Cortex of kidney (tissue), 1 donor: ENCODE measurements at places on chromosomes 12 and 14.
A peak's percentile ranks its signal among the peaks of the same experiment; 100 is the strongest.

DNA sequence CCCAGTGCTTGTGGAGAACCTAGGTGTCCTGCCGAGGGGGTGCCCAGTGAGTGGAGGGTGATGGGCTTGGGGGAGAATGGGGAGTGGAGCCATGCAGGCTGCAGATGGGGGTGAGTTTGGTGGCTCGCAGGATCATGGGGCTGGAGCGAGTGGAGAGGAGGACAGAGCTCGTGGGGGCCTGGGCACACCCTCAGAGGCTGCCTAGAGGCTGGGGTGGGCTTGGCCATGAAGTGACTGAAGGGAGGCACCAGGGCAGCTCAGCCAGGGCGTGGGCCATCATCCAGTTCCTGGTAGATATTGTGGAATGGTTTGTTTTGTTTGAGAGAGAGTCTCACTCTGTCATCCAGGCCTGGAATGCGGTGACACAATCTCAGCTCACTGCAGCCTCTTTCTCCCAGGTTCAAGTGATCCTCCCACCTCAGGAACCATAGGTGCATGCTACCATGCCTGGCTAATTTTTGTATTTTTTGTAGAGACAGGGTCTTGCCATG, 43.4 kb upstream of the AMN start:
- no peak for DNase-seq

DNA sequence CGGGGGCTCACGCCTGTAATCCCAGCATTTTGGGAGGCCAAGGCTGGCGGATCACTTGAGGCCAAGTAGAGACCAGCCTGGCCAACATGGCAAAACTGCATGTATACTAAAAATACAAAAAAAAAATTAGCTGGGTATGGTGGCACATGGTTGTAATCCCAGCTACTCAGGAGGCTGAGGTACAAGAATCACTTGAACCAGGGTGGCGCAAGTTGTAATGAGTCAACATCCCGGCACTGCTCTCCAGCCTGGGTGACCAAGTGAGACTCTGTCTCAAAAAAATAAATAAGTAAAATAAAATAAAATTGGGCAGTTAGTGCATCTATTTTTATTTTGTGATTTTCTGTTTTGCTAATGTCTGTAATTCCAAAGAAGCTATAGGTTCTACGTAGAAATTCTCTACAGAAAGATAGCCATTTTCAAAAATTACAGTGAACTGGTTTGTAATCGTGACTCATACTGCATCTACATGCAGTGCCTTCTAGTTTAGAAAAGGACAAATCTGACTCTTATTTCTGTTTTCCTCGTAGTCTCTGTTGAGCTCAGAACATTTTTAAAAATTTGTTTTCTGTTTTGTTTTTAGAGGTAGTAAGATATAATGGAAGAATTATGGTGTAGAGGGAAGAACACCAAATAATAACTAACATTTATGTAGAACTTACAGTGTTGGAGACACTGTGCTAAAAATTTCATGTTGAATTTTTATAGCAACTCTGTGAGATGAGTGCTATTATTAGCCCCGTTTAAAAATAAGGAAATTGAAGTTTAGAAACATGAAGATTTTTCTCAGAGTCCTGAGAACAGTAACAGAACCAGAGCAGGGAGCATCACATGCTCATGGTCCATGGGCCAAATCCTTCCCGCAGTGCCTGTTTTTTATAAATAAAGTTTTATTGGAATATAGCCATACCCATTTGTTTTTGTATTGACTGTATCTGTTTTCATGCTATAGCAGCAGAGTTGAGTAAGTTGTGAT, 201.2 kb downstream of the SYNE2 start:
- no peak for DNase-seq

- no peak for DNase-seq
Observed at GRCh38 chr14:77830692-77831091, 30.8 kb downstream of the ADCK1 start.

GRCh38 chr12:106917503-106917902, 38.2 kb upstream of the TMEM263 start:
- no peak for DNase-seq

DNA sequence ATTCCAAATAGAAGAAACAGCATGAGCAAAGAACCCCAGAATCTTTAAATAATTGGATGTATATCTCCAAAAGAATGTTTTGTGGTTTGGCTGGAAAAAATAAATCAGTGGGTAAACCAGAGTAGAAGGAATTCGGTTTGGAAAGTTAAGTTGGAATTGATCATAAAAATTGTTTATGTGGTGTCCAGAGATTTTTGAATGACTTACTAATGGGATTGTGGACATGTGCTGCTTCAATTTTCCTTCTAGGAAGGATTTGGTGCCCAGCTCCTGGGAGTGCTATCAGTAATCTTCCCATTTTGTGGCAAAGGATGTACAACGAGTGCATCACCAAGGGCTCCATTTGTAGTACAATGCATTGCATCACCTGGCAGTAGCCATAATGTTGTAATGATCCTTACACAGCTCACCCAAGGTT, 224.8 kb downstream of the SLC16A7 start:
- DNase-seq: no peak

DNA sequence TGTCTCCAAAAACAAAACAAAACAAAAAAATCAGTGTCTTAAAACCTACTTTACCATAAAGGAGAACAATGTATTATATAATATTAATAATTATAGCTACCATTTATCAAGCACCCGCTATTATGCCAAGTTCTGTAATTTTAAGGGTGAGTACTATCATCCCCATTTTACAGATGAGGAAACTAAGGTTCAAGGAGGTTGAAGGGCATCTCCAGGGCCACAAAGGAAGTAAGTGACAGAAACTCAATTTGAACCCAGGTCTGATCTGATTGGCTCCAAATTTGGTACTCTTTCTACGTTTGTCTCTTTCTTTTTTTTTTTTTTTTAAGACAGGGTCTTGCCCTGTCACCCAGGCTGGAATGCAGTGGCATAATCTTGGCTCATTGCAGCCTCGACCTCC, 115.4 kb downstream of the BCAT1 start:
- DNase-seq: no peak

DNA sequence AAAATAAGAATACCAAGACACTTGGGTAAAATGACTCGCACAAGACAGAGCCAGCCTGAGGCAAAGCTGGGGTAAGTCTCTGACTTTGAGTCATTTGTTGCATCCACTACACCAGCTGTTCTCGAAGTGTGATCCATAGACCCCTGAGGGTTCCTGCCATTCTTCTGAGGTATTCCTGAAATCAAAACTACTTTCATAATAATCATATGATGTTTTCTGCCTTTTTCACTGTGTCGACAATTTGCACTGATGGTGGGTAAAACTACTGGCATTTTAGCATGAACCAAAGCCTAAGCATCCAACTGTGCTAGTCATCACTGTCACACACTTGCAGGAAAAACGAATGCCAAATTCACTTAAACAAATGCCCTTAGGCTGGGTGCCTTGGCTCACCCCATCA, 135.5 kb upstream of the FUT8 start:
- no peak for DNase-seq

GRCh38 chr12:10722502-10722904, 620 bp downstream of the YBX3 start:
- peak; percentile 7 for DNase-seq

DNA sequence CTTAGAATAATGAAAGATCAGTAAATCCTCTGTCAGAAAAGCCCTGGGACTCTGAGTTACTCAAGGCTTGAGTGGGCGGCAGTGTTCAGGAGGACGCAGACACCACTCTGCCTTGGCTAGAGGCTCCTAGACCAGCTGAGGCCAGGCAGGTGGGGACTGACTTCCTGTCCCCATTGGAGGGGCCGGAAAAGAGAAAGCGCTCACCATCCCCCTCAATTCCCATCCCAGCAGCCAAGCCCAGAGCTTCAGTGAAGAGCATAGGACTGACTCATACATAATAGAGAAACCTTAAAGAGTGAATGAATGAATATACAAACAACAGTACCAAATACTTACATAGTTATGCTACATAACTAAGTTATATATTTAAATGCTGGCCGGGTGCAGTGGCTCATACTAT, 62.0 kb downstream of the PLEKHG7 start:
- no peak for DNase-seq

DNA sequence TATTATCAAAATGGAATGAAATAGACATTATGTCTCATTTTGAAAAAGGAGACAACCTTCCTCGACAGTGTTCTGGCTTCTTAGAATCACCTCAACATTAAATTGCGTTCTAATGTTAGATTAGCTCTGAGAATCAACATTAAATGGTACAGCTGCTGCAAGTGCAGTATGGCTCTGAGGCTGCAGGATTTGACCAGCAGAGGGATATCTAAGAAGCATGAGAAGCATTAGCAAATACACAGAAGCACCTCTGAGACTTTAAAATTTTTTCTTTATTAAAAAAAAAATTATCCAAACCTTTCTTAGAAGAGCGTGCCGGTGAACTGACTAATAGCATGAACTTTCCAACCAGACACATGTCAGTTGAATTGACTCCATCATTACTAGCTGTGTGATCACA, 253.4 kb upstream of the LRIG3 start:
- DNase-seq: no peak

DNA sequence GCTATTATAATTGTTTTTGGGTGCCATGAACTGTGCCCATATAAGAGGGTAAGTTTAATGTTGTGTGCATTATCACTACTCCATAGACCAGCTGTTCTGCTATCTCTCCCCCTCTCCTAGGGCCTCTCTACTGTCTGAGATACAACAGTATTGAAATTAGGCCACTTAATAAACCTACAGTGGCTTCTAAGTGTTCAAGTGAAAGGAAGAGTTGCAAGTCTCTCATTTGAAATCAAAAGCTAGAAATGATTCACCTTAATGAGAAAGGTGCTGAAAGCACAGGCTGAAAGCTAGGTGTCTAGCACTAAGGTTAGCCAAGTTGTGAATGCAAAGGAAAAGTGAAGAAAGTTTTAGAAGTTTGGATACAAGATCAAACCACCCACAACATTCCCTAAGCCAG, 168.0 kb downstream of the SLC16A7 start:
- no peak for DNase-seq

DNA sequence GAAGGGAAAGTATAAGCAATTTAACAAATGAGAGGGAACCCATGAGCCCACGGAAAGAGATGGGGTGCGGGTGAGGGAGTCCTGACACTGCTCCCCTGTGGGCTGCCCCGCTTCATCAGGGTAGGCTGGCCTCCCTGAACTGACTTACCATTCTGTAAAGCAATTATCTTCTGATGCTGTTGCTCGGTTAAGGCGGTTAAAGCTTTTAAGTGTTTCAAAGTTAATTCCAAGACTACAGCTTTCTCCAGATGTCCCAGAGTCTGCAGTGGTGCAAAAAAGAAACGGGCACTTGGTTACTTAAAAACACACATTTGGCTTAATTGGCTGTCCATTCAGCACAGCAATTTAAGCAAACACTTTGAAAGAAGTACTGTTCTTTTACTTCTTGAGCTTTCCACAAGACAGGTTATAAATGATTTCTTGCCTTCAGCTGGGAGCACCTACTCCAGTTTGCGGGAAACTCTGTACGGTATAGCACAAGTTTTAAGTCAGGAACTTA, 1.3 kb downstream of the BHLHE41 start:
- no peak for DNase-seq

- no peak for DNase-seq
Observed at GRCh38 chr12:122366685-122367475, 55.6 kb downstream of the CLIP1 start.

DNA sequence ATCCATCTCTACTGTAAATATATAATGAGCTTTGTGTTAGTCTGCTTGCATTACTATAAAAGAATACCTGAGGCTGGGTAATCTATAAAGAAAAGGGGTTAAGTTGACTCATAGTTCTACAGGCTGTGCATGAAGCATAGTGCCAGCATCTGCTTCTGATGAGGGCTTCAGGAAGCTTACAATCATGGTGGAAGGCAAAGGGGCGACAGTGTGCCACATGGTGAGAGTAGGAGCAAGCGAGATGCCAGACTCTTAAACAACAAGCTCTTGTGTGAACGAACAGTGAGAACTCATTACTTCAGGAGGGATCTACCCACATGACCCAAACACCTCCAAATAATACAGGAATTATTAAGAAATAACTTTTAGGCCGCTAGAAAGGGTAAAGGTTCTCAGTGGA, 28.1 kb downstream of the APOBEC1 start:
- DNase-seq: no peak

DNA sequence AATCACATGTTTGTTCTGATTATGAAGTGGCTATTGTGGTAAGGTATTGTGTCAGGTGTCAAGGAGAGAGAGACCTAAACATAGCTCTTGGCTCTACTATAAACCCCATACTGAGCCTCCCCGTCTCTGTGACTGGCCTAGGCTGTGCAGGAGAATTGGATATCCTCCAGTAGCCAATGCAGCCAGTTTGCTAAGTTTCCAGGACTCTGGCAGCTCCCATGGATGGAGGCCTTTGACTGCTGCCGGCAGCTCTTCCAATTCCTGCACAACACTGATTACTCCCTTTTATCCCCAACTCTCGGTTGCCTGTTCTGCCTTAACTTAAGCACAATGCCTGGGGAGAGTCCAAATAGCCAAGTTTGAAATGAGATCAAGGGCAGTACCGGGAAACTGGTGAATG, 59.3 kb downstream of the ABCC9 start:
- no peak for DNase-seq

DNA sequence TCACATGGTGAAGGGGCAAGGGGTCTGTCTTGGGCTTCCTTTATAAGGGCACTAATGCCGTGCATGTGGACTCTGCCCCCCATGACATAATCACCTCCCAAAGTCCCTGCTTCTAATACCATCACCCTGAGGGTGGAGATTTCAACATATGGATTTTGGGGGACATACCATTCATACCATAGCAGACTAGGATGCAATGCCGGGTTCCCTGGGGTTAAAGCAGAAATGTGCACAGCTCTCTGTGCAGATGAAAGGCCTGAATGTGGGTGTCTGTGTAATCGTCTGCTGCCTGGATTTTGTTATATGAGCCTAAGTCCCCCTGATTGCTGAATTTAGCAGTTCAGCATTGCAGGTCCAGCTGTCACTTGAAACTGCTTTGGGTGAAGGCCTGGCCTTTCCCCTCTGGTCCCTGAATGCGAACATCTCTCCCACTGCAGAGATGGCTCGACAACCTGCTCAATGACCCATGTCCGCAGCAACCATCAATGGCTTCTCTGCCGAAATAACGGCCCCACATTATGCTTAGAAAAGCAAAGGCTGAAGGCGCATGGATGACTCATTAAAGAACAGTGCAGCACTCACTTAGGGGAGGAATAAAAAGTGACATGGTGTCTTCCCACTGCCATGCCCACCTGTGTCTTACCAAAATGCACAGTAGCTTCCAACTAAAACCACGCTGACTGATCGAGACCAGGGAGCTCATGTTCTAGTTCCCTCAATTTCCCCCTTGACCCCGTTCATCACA, 286.3 kb downstream of the DPF3 start:
- DNase-seq: no peak

DNA sequence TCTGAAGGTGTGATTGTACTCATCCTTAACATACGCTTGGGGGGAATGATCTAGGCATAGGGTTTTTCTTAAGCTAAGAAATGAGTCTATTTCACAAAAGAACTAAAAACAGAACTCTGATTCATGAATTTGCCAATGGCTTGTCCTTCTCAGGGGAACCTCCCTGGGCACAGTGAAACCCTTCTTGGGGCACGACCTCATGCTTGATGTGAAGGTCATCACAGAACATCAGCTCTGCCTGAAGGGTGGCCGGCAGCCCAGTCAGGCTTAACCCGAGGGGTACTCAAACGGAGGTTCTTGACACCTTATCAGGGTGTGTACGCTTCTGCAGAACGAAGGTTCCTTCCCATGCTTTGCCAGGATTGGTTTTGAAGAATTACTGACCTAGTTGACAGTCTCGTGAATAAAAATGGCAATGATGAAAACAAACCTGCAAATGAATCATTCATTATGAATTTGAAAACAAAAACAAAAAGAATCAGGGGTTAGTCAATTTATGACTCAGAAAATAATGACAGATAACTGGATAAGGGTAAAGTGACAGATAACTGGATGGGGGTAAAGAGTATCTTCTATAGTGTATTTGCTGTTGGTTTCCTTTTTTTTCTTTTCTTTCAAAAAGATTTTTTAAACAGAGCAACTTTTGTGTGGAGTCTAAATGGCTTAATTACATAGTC, 86.4 kb downstream of the GALNT8 start:
- DNase-seq: no peak
